Left cardiac atrium (tissue), 4 donors: ENCODE measurements at places on chromosomes 6 and 20. TPM values are rescaled to one million over a fixed set of nuclear protein-coding genes. Genes with fewer than 3 reads are reported as not detected.

The SRSF12 gene
- 0.65 TPM for total RNA-seq

The TREM2 gene
- total RNA-seq: 1.1 TPM

The XKR7 gene
- not detected for total RNA-seq

GRCh38 chr6:105459049-105459448 lies 56.2 kb upstream of the PREP start:
- DNase-seq: no peak

- DNase-seq: no peak
Observed at GRCh38 chr6:143064951-143065683, 4.4 kb downstream of the AIG1 start.

DNA sequence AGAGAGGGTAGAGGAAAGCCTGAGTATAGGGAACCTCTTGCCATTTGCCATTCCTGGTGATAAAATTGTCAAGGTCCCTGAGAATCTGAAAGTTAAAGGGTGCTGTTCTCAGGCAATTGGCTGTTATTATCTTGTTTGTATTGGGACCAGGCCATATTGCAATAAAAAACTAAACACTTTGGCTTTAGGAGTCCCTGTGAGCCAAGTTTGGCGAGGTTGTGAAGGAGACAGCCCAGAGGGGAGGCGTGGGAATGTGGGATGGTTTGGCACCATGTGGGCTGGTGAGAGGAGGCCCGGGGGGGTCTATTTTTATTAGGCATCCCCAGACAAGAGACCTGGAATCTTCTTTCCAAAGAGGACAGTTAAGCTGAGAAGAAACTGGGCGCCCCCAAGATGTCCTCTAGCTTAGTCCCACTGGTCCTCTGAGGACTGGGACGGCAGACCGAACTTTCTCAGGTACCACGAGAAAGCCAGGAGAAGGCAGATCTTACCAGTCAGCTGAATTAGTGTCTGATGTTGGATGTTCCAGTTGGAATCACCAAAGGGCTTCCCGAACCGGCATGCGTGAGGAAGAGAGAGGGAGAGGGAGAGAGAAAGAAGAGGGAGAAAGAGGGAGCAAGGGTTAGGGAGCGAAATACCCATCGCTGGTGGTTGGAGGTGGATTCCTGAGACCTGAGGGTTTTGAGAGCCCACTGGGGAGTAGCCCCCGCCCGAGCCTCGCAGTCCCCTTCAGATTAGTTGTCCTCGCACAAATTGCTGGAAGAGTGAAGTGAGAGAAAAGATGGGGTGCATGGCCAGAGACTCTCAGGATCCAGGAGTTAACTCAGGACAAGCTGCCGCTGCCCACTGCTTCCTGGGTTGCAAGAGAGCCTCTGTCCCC lies 24.4 kb downstream of the DYNLT1 start:
- no peak for DNase-seq

DNA sequence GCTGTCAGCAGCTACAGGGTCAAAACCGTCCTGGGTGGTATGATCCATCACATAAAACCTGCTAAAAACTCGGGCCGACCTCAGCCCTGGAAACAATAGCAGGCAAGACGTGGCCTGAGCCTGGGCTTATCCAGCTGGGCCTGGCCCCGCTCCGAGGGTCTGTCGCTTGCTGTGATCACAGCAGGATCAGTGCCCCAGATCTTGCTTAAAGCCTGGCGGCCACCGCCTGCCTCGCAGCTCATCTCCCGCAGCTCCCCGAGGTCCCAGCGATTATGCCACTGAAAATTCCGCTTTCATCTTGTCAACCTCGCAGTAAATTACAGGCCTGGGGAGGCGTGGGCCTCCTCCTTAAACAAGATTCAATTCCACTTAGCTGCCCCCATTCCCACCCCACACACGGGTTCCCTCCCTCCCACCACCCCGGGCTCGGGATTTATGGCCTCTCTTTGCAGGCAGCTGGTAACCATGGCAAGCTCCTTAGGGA lies 40.1 kb downstream of the CDH22 start:
- DNase-seq: no peak

GRCh38 chr6:155985660-155986138 lies 530.1 kb upstream of the NOX3 start:
- peak; percentile 22 for DNase-seq
